ENCODE measurements at places on chromosomes 11 and 22. TPM values are rescaled to one million over a fixed set of nuclear protein-coding genes. Genes with fewer than 3 reads are reported as not detected.

CSNK2A3 gene
- total RNA-seq, result 0.54 TPM

GRIA4 gene
- total RNA-seq, result not detected

SLC17A6 gene
- not detected for total RNA-seq

TSSK2 gene
- total RNA-seq, result not detected

OOSP4A gene
- not detected for total RNA-seq

CENPM gene
- total RNA-seq, result 3.7 TPM

Measured in cardiac atrium fibroblast (primary cell).